Stimulated activated CD8-positive, alpha-beta memory T cell treated with anti-CD3 and anti-CD28 coated beads, Interleukin-15, amount 100 ng/mL, for 1 hour (primary cell): ENCODE measurements at places on chromosomes 1 and 21.
A peak's percentile ranks its signal among the peaks of the same experiment; 100 is the strongest.

- DNase-seq, result no peak
Observed at GRCh38 chr1:77282187-77282865, 507 bp downstream of the AK5 start.

DNA sequence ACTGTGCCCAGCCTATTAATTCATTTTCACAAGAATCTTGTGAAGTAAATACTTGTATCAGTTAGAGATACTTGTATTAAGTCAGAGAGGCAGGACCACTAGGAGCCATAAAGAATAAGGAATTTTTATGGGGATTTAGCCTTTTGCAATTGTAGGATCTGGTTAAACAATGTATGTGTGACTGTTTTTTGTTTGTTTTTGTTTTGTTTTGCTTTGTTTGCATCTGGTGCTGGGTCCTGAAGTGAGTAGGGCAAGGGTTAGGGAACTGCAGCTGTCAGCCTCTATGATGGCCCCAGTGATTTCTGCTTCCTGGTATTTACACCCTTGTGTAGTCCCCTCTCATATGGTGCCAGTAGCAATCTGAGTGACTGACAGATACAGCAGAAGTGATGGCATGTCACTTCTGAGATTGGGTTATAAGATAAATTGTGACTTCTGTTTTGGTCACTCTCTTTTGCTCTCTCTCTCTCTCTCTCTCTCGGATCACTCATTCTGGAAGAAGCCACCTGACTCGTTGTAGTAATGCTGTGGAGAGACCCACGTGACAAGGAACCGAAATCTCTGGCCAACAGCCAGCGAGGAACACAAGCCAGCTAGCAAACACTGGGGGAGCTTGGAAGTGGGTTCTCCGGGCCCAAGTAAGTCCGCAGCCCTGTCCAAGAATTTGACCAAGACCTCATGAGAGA lies 96.2 kb upstream of the MARK1 start:
- no peak for DNase-seq

GRCh38 chr1:113857776-113858175 lies 13.7 kb downstream of the PTPN22 start:
- DNase-seq, result no peak

- no peak for DNase-seq
Observed at GRCh38 chr21:41683815-41684214, 83.0 kb downstream of the RIPK4 start.

DNA sequence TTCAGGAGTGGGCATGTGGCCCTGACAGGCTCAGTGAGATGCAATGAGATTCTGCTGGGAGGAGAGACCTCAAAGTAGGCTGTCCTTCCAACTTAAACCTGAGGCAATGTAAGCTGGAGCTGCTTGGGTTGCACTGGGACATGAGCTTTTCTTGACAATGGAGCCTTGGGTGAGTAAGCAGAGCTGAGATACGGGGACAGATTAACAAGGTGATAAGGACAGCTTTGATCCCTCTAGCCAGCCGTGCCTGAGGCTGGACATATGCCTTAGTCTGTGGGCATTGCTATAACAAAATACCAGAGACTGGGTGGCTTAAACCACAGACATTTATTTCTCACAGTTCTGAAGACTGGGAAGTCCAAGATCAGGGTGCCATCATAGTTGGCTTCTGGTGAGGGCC lies 18.3 kb upstream of the NGF start:
- no peak for DNase-seq

GRCh38 chr1:28115267-28115666 lies 26.9 kb upstream of the EYA3 start:
- no peak for DNase-seq

DNA sequence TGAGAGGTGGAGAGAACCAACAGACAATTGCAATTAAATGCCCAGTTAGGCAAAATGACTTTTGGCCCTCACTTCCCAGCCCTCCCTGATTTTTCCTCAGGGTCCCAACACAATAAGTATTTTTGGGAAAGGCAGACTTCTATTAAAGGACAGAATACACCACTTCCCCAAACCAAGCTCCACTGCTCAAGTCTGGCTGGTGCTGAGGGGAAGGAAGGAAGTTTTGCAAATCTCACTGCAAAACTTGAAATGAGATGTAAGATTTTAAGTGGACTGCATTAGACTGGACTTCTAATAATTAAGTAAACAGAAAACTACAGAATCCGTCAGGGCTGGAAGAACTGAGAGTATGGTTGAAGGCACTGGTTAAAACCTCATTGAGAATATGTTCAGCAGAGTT lies 32.2 kb upstream of the CD1D start:
- DNase-seq, result no peak

DNA sequence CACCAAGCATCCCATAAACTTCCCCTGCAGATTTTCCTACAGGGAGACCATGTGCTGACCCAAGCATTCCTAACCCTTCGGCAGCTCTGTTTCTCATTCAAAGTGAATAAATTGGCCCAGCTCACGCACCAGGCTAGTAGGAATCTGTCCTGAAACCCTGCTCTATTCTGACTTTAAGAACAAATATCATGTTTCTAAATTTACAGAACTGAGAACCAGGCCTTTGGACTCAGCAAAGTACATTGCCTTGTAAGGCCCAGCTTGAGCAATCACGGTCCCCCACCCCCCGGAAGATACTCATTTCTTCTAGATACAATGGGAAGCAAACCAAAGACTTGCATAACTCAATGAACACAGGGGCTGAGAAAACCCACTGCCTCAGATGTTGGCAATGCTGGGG lies 160.1 kb upstream of the NFIA start:
- DNase-seq, result no peak

DNA sequence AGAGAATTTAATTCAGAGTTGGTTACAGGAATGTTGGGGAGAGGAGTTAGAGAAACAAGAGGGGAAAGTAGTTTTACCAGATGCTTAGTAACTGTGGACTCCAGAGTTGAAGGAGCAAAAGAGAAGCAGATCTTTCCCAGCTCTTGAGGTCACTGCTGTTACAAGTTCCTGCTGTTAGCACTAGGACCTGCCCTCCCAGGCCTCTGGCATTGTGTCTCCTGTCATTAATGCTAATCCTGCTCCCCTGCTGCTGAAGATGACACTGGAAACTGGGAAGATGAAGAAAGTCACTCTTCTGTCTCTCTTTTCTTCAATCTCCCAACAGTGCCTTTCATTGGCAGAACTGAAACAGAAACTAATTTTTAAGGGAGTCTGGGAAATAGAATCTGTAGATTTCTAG lies 845.6 kb downstream of the ADGRL2 start:
- DNase-seq, result no peak

DNA sequence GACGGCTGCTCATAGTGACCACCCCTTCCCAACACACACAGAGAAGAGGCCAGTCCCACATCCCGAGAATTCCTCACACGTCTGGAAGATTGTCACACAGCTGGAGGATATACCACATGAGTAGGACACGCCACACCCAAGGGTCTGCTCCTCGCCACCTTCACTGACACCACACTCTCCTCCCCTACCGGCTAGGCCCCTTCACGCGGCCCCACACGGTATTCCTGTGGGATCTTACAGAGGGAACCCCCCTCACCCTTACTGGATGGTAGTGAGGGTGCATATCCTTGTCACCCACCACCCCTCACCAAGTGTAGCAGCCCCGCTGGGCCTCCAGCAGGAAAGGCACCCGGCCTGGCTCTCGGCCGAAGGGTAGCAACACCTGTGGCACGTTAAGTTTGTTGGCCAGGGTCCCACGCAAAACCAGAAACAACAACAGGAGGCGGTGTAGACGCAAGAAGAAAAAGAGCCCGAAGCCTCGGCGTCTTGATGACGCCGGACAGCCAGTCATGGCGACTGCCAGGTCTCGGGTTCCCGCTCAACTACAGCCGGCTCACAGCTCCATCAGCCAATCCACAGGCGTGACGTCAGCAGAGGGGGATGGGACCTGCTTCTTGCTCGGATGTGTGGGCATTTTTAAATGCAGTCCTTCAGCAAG lies at the start of gene NUP210L:
Gene NUP210L (minus strand): TSS at position 540 of the 658 bp plus-strand sequence.
- no peak for DNase-seq

- no peak for DNase-seq
Observed at GRCh38 chr1:177737456-177737855, 232.4 kb downstream of the SEC16B start.

DNA sequence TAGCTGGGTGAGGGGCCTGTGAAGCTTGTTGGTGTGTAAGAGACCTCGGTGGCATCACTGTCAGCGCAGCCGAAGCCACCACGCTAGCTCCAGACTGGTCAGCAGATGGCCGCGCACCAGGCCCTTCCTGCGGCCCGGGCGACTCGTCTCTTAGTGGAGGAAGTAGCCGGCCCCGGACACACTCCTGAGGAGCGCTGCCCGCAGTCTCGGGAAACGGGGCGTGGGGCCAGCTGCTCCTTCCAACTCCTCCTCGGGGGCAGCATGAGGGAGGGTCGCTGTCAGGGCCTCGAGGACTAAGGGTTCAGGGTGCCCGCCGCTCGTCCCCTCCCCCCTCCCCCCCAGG lies 20.4 kb downstream of the H3-3A start:
- DNase-seq, result no peak

DNA sequence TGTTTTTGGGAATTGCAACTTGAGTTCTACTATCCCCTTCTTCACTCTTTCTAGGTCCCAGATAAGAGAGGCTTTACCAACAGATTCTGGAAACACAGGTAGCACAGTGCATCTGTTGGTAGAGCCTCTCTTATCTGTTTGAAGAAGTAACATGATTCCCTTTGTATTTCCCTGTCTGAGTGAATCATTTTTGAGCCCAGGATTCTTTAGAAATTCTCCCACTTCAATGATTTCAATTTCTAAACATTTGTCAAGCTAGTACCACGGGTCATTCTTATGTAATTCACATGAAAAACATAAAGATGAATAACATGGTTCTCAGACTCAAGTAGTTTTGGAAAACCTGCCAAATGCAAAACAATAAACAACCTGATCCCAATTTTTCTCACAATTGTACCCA lies 72.0 kb upstream of the DUSP10 start:
- DNase-seq, result no peak

- DNase-seq, result no peak
Observed at GRCh38 chr1:6645018-6645417, 20.4 kb downstream of the THAP3 start.

GRCh38 chr1:48251821-48252220 lies 29.3 kb downstream of the SLC5A9 start:
- no peak for DNase-seq

GRCh38 chr1:174982971-174983689 lies 16.6 kb upstream of the CACYBP start:
- DNase-seq, result no peak

- DNase-seq, result no peak
Observed at GRCh38 chr21:37204580-37204979, 62.6 kb downstream of the VPS26C start.

GRCh38 chr1:172470149-172470548 lies 26.3 kb upstream of the PIGC start:
- no peak for DNase-seq

DNA sequence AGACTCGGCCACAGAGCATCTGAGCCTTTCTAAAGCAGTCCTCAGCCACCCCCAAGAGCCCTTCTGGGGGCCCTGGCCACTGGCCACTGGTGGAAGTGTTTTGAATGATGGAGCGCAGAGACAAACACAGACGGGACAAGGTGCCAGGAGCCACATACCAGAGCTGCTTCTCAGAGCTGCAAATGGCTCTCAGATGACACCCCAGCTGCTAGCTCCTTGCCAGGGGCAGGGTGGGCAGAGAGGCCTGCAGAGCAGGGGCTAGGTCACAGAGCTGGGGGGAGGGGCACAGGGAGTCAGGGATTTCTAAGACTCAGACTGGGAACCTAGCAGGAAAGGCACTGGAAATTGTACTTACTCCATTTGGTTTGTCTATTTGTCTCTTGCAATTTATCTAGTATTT lies 30.4 kb downstream of the KCNN3 start:
- DNase-seq, result no peak

DNA sequence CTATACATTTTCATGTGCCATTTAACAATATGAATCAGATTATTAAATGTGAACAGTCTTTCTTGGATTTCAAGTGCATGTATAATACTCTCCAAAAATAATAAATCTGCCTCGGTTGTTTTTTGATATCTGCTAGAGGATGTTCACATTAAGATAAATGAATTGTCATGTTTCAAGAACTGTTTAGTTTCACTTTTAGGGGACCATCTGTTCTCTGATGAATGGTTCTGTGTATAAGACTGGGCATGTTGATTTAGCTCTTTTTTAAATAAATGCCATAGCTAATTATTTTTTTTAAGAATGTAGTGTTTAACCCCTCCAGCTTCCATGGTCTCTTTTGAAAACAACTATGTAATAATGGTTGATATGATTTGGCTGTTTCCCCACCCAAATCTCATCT lies 1245.1 kb upstream of the ADGRL4 start:
- DNase-seq, result no peak

DNA sequence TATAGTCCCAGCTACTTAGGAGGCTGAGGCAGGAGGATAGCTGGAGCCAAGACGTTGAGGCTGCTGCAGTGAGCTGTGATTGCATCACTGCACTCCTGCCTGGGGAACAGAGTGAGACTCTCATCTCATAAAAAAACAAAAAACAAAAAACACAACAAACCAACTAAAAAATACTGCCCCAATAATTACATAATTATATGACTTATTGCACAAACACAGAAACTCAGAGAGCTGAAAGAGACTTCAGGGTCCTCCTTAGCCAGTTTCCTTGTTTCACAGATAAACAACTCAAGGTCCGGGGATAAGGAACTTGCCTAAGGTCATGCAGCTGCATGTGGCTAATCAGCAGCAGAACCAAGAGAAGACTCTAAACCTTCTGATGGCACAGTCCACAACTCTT lies 11.9 kb downstream of the EXTL2 start:
- DNase-seq, result no peak

DNA sequence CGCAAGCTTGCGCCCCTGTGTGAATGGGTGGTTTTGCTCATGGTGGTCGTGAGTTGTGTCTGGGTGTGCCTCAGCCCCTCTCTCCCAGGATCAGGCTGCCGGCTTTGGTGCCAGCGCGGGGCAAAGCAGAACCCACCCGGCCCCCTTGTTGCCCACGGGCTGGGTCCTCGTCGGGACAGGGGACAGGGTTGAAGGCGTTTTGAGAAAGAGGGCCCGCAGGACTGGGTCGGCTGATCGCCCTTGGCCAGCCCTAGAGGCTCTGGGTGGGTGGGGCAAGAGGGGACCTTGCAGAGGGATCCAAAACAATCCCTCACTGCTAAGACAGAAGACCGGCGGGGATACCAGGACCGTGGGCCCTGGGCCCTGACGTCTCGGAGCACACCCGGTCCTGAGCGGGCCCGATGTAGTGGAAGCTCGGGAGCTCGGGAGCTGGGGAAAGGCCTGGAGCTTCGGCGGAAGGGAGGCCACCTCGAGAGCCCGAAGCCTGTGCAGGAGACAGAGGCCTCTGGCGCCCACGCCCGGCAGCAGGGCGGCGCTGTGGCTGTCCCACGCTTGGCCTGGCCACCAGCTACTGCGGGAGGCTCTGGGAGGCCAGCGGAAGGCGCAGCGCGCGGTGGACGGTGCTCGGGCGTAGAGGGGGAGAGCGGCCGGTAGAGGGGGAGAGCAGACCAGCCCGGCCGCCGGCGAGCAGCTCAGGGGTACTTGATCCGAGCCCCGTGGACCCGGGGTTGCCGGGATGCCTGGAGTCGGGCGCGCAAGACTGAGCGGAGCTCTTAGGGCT lies 2.8 kb upstream of the ZNF678 start:
- no peak for DNase-seq

GRCh38 chr1:156385534-156386031 lies 16.6 kb downstream of the RHBG start:
- DNase-seq, result peak; percentile 71
